ENCODE measurements at places on chromosomes 5 and 9. TPM values are rescaled to one million over a fixed set of nuclear protein-coding genes. Genes with fewer than 3 reads are reported as not detected.

DNA sequence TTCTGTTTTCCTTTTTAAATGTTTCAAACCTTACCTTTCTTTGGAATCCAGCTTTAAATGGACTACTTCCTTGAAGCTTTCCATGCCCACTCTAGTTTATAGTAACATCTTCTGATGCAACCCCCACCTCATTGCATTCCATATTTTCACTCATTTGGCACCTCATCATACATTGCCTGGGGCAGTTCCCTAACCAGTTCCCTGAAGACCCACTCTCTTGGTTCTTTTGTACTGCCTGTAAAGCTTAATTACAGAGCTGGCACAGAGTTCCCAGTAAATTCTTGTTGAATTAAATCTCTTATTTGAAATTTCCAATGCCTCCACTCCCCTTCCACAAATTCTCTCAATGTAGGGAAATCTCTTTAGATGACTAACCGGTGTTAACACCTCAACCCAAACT lies 257.2 kb downstream of the ARRDC3 start:
- DNase-seq = no peak

Gene OSTF1
- 52.7 TPM for total RNA-seq

Gene CCDC171
- total RNA-seq = 5.1 TPM

DNA sequence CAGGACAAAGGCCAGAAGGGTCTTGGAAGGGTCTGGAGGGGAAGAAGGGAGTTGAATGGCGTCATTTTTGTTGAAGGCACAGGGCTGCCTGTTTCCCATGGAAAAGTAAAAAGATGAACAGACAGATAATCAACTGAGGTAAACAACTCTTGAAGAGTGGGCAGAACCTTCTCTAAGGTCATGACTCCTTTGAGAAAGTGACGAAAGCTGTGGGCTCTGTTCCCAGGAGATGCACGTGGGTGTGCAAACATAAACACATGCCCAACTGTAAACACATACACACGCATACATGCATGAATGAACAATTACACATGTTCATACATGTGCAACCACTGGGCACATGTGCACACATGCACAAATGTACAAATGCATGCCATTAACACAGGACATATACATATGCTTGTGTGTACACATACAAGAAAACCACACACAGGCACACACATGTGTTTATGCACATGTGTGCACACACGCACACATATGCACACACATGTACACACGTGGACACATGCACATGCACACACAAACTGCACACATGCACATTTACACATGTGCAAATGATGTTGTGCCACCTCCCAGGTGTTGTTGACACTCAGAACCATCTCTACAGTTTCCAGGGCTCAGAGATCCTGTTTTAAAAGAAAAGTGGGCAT lies 143.3 kb downstream of the GADD45G start:
- DNase-seq = no peak

Gene GLIPR2
- 19.6 TPM for total RNA-seq

GRCh38 chr5:96220610-96221390 lies 212.2 kb downstream of the PCSK1 start:
- DNase-seq = no peak

DNA sequence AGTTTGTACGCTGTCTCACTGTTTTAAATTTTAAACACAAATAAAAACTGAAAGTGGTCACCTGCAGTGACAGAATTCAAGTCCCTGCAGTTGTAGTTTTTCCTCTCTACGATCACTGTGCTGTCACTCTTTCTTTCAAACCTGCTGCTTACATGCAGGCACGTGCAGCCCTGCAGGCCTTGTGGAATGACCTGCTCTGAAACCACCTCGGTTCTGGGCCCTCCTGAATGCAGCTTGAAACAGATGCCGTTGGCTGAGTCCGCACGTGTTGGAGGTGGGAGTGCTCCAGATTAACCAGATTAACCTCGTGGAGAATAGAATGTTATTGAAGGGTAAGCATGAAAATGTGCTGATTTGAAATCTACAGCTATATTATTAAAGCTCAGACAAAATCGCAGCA lies 126.0 kb upstream of the ERCC6L2 start:
- no peak for DNase-seq

DNA sequence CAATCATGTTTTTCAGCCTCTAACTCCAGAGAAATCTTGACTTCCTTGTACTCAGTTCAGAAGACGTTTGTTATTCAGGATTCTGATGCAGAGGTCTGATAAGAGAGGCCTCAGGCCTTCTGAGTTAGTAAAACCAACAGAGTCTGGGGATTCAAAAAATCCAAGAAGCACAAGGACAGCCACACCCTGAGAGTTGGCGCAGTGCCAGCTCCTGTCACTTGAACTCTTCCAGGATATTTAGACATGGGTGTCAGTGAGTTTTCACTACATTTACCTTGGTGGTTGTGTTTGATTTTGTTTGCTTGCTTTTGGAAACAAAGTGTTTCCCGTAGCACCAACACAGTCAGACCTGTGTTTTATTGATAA lies 41.6 kb upstream of the PDE8B start:
- peak; percentile 42 for DNase-seq

DNA sequence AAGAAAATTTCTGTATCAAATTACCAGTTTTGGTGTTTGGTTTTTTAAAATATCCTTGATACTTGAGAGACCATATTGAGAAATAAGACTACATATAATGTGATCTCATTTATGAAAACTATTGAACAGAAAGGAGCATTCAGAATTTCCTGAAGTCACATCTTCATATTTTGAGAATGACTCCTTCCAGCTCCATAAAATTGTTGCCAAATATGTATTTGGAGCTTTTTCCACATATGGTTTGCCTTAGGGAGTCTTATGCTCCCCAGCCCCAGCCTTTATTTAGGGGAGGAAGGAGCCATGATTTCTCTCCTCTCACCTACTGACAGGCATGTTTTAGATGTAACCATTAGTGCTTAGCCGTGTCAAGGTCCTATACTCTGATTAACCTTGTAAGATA lies 51.1 kb downstream of the GCNT1 start:
- DNase-seq = no peak

- no peak for DNase-seq
Measured at GRCh38 chr5:56822981-56823380, 7.6 kb downstream of the MAP3K1 start.

DNA sequence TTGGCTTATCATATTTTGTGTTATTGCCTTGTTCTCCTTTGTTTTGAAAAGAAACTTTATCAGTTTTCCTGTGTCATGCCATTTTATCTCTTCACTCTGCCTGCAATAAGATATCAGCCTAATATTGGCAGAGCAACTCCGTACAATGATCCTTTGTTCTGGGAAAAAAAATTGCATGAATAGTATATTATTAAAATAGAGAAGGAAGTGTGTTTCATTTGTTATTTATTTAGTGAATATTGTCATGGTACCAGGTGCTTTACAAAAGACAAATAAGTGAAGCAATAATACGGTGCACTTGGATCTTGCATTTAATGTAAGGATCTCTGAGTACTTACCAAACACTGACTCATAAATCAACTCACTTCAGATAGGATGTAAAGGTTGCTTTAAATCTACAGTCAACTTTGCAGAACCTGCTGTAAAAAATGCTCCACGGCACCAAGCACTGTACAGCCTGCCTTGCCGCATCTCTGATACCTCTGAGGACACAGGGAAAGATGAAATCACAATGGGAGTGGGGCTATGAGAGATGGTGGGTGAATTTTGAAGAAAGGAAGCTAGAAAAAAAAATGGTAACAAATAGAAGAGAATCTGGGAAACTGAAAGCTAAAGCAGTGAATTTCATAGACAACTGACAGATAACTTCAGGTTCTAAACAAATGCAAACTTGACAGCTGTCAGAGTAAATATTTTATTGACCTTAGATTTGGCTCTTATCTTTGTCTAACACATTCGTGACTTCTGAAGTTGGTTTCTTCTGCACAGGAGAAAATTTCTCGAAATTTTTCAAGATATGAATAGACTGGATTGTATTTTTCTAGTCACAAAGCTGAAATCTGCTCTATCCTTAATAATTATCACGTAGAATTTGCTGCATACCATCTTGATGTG lies 232.1 kb downstream of the ENC1 start:
- no peak for DNase-seq

Gene BAG1
- 134 TPM for total RNA-seq

Gene TRIM36
- 1.8 TPM for total RNA-seq

DNA sequence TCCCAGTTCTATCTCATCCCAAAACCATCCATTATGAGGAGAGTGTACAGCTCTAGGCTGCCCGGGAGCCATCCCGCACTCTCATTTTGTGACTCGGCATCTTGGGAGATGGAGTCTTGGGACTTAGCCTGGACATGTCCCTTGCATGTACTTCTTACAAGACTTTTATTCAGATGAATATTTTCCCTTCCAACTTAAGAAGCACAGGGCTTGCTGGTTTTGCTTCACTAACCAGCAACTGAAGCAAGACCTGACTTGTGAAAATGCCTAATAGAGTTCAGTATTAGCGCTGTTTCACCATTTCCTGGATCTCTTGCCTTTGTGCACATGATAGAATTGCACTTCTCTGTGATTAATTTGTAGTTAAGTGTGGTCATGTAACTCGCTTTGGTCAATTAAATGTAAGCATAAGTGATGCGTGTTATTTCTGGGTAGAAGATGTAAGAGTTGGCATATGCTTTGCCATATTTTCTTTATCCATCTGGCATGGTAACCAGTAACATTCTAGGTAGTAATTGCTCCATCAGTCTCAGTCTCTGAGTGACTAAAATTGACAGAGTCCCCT lies 55.8 kb downstream of the PDCD1LG2 start:
- peak; percentile 52 for DNase-seq

All from kidney (tissue), 22 donors.